ENCODE measurements at places on chromosomes 1 and 21. TPM values are rescaled to one million over a fixed set of nuclear protein-coding genes. Genes with fewer than 3 reads are reported as not detected.

DNA sequence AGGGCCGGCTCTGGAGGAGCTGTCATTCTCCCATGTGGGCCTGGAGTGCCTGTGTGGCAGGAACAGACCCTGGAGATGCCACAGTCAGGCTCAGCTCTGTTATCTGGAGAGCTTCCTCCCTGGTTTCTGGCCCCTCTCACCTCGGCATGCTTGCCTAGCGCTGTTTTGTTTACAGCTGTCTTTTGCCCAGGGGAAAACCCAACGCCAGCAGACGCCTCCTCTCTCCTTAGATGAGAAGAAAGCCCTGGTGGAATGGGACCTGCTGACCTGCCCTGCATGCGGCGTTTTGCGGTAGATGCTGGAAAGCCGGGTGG, 104.9 kb downstream of the CRYAA start:
- no peak for DNase-seq

Gene KIAA0040
- 11.1 TPM for polyA plus RNA-seq

DNA sequence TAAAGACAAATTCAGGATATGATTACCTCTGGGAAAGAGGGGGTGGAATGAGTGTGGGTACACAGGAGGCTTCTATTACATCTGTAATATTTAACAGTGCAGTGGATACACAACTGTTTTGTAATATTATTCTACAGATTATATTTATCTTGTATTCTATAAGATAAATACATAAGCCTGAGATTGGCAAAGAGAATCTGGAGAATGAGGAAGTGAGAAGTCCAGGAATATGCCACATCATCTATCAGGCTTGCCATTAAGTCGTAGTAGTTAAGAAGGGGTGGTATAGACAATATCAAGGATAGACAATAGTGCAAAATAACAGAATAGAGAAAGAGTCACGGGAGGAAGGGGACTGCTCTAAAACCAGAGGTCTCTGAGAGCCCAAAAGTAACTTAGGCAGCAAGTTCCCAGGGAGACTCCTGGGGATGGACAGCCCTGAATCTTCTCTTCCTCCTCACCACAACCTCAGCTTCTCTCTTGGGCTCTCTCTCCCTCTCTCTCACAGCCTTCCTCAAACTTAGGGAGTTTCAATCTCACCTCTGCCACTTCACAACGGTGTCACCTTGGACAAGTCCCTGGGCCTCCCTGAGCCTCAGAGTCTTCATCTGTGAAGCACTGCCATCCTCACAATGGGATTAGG, 14.0 kb upstream of the PTAFR start:
- DNase-seq: no peak

DNA sequence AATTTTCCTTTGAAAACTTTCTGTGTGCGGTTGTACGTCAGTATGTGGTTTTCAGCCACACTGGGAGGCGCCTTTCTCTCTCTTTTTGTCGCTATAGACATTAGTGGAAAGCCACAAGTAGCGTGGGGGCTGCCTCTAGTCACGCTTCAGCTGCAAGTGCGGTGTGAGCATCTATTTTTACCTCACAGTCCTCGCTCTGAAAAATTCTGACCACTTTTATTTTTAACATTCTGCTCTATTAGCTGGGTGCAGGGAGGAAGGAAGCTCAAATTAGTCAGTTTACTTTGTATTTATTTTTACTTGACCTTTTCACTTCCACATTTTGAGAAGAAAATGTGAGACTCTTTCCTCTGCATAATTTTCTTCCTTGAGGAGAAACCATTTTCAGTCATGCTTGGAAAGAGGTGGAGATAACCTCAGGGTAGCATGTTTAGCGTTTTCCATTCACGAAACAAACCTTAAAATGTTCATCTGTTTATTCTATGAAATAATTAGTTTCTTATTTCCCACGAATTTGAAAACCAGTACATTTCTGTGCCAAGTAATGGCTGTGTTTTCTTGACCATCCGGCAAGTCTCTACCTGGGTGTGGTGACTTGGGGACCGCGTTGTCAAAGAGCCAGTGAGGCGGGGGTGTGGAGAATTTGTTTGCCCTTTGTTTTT, 35.6 kb downstream of the ADARB1 start:
- no peak for DNase-seq

- no peak for DNase-seq
Measured at GRCh38 chr1:217363319-217363718, 267.6 kb downstream of the GPATCH2 start.

DNA sequence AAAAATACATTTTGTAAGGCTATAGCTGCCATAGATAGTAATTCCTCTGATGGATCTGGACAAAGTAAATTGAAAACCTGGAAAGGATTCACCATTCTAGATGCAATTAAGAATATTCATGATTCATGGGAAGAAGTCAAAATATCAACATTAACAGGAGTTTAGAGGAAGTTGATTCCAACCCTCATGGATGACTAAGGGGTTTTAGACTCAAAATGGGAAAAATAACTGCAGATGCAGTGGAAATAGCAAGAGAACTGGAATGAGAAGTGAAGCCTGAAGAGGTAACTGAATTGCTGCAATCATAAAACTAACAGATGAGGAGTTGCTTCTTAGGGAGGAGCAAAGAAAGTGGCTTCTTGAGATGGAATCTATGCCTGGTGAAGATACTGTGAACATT, 230.8 kb downstream of the KCTD3 start:
- no peak for DNase-seq

Gene COL8A2
- 18.4 TPM for polyA plus RNA-seq

Gene OXCT2
- polyA plus RNA-seq: not detected

Gene WDR26
- polyA plus RNA-seq: 20.2 TPM

Gene LYPLA2
- 17.3 TPM for polyA plus RNA-seq

GRCh38 chr1:115643225-115643624, 1.5 kb downstream of the VANGL1 start:
- no peak for DNase-seq

GRCh38 chr21:33018707-33019465, 6.8 kb upstream of the OLIG2 start:
- no peak for DNase-seq

GRCh38 chr1:35079003-35079930, at the start of gene ZMYM1:
Gene ZMYM1 (plus strand): TSS chr1:35079385. CDS start chr1:35093988, 14,603 bp downstream.
- peak; percentile 96 for DNase-seq

DNA sequence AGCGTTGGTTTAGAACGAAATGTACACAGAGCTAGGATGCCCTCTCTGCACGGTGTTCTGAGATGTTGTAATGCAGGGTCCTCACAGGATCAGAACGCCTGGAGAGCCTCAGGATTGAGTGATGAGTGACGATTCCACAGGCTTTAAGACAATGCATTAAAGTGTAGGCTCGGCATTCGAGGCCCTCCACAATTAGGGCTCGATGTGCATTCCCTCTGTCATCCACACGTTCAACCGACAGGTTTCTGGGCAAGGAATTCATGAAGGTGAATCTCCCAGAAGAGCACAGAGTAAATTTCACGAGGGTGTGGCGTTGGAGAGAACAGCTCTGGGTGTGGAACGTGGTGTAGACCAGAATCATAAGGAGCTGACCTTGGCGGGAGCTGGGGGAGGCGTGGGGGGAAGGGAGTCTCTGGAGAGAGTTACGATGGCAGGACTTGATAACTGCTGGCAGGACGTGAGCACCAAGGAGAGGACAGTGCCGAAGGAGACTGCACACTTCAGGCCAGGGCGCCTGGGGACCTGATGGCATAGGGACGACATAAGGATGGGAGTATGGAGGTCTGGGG, 51.0 kb upstream of the EFHD2 start:
- no peak for DNase-seq

GRCh38 chr1:41342774-41343355, 18.4 kb upstream of the FOXO6 start:
- DNase-seq: peak; percentile 13

- no peak for DNase-seq
Measured at GRCh38 chr21:16102113-16102512, 372.3 kb downstream of the USP25 start.

Gene HTR6
- polyA plus RNA-seq: not detected

DNA sequence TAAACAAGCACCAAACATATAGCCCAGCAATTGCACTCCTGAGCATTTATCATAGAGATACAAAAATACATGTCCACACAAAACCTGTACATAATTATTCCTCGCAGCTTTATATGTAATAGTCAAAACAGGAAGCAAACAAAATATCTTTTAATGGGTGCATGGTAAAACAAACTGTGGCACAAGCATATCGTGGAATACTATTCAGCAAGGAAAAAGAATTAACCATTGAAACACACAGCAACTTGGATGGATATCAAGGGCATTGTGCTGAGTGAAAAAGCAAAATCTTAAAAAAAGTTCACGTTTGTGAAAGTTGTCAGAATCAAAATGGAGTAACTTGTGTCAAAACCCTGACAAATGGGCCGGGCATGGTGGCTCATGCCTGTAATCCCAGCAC, 12.4 kb downstream of the TNFRSF9 start:
- DNase-seq: no peak

Gene TSPAN2
- 29.4 TPM for polyA plus RNA-seq

DNA sequence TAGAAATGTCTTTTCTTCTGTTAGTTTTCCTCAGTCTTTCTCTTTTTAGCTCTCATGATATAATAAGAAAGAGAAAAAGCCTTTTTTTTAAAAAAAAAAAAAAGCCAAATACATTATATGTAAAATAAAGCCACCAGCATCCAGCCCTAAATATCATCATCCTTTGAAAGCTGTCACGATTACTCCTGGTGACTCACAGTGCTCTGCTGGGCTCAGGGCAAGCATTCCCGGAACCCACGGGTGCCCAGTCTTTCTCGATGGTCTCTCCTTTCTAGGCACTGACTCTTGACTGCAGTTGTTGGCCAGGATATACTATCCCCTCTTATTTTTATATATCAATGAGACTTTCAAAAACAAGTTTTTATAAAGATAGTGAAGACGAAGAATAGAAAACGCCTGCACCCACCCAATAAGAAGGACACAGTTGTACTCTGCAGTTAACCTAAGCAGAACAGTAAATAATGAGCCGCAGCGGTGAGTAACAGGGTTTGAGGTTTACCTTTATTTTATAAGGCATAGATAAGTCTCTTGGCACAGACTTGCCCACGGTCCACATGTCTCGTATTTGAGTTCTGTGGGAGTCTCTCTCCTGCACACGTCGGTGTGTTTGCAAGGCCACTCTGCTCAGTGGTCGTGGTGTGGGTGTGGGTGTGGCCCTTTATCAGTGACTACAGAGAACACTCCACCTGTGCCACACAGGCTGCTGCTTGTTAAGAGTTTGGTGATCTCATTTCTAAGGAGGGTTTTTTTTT, 15.7 kb upstream of the MX2 start:
- DNase-seq: no peak

DNA sequence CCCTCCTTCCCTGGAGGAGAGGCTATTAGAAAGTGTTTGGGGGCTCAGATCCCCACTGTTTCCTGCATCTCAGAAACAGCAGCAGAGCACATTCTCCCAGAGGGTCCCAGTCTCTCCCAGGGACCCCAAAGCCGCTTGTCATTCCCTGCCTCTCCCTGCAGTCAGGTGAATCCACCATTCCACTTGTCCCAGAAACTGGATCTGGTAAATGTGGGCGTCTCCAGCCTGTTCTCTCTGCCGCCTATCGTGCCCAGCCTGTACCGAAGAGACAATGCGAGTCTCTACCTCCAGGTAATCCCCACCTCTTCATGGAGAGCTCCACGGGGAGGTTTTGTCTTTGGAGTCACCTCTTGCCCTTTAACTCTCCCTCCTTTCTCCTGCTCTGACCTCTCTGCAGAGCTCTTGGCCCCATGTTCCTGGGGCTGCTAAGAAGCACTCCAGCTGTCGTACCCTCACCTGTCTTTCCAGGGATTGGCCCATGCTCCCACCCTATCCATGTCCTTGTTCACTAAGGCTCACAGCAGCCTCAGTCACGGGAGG, 26.9 kb downstream of the INAVA start:
- DNase-seq: no peak

Gene SPOCD1
- 1.4 TPM for polyA plus RNA-seq

GRCh38 chr1:118155106-118155505, 29.9 kb downstream of the SPAG17 start:
- DNase-seq: no peak

DNA sequence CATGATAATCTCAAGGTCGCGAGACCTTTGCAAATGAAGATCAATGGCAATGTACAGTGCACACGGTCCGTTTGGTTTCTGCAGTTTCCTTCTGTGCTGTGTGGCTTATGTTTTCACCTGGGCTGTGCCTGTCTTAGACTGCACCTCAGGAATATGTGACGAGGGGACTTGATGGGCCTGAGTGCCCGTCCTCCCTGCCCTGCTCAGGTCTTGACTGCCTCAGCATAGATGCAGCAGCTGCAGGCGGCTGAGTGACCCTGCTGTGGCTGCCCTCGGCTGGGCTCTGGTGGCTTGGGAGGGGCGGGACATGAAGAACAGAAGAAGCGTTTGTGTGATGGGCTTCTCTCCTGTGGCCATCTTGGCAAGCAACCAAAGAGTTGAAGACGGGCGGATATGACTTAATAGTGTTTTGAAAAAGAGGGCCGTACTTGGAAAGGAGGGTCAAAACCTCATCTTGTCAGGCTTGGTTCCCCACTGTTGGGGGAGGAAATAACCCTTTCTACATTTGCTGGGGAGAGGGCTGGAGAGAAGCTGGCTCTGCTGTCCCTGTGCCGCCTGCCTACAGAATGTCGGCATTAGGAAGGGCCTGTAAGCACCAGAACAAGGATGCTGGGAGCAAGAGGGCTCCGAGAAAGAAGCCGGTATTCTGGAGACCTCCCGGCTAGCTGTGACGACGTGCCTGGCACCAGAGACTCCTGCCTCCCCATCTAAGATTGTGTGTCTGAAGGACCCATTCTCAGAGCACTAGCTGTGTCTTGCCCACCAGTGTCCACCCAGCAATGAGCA, 7.1 kb downstream of the MYBPHL start:
- no peak for DNase-seq

DNA sequence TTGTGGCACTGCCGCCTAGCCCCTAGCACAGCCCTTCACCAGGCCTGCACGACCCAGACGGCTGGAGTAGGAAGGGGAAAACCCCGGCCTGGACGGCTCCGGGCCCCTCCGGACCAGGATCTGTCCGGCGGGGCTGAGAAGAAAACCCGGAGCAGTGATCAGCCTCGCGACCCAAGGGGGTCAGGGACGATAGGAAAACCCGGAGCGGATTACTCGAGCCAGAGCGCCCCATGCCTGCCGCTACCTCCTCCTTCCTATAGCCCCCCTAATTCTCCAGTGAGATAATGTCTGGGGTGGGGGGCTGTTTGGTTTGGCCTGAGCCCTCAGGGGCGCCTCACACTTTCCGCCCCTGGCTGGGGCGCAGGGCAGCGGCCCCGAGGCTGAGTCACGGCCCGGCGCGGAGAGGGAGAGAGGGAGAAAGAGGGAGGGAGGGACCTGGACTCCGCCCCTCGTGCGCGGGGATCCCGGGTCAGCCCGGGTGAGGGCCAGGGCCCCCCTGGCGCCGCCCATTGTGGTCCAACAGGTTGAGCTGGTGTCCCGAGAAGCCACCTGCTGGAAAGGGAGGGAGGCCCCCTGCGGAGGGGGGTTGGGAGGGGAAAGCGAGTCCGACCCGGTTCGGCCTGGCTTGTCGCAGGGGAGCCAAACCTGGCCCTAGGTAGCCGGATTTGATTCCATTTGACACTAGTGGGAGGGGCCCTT, 1.7 kb upstream of the ZBTB7B start:
- DNase-seq: peak; percentile 91
